Activated CD4-positive, alpha-beta T cell treated with anti-CD3 and anti-CD28 coated beads for 24 hours (primary cell): ENCODE measurements at places on chromosomes 12 and 14.

GRCh38 chr12:27779416-27779919, 565 bp upstream of the KLHL42 start:
- no peak for DNase-seq

- no peak for DNase-seq
These were observed 358.6 kb downstream of the EGLN3 start for GRCh38 chr14:33592297-33592696.

DNA sequence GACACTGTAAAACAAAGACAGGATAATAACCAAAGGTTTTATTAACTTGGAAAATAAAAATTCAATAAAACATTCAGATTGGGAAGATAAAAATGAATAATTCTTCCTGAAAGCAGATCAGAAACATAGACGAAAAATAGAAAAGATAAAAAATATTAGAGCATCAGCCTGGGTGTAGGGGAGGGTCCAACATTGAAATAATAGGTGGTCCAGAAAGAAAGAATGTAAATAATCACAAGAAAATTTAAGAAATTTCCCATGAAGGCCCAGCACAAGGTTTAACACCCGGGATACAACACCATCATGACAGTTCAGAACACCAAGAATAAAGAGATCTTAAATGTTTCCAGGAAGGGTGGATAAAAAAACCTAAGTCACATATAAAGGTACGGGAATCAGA, 31.1 kb upstream of the DICER1 start:
- no peak for DNase-seq

DNA sequence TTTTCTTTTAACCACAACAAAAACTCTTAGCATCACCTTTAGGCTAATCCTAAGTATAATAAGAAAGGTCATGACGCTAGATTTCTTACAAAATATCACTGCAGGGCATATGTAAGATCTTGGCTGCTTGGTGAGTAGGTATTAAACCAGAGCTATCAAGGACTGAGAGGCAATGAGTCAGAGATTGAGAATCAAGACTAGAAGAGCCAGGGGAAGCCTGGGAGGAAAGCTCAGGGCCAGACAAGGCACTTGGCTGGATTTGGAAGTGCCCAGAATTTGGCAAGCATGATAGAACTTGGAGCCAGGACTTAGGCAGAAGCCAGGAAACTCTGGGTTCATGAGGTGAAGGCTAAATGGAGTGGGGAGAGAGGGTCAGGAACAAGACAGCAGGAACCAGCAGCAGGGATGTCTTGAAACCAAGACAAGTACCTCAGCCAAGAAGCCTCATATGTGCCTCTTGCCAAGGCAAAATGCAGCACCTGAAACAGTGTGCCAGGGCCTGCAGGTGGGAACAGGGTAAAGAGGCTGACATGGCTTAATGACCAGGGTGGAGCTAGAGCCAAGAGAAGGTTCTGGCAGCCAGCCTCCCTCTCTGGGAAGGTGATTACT, 49.9 kb downstream of the PTHLH start:
- DNase-seq = no peak

DNA sequence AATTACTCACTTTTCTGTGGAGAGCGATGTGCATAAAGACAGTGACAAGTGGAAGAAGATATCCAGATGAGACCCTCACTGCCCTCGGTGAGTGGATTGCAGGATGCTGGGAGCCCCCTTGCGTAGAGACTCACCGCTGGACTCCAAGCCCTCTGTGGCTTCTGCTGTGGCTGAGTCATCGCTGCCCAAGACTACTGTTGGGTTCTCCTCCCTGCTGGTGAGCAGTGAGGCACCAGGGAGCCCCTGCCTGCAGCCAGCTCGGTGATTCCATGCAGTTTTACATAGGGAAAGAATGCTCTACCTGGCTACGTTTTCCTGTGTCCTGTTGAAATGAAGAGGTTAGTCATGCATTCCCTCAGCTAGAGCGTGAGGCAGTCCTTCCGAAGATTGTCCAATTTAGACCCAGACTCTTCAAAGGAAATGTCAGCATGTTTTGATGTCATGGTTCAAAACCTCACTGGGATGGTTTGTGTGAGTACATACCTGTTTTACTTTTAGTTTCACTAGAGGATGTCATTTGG, 28.2 kb downstream of the TRAF3 start:
- no peak for DNase-seq

DNA sequence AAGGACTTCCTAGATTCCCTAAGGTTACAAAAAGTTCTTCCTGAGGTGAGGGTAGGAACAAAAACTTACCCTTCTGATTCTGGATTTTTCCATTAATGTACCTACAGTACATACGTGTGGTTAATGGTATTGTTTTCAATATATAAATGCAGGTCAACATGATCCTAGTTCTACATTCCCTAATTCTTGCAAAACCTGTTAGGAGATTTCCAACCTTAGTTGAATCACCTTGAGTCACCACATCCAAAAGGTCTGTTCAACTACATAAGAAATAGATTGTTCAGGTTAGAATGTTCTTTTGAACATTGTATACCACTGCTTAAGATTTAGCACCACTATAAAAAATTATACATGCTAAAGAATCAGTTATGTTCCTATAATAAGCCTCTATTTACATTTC, 118.9 kb downstream of the GARIN6 start:
- DNase-seq = no peak

DNA sequence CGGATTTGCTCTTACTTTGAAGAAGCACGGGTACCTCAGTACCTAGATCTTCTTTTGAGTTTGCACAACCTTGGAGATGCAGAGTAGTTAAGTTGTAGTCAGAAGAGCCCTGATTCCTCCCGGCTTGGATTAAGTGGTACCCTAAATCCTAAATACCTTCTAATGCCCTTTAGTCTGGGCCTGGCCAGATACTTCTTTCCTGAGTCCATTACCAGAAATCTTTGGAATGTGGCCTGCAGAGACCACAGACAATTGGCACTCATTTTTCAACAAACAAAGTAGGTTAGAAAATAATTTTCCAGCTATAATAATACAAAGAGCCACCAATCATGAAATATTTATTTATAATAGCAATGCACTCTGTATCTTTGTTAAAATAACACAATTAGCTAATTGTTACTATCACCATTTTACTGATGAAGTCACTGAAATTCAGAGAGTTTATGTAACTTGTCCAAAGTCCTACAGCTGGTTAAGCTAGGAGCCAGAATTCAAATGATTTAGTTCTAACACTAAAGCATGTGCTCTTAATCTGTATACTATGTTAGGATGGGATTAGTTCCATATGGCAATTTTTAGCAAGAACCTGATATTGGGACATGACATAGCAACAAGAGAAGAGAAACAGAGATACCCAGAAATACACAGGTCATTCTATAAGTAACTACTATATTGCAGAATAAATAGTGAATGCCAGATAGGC, 132.1 kb upstream of the PDZRN4 start:
- no peak for DNase-seq

- DNase-seq = no peak
These were observed 34.8 kb downstream of the TMCC3 start for GRCh38 chr12:94615260-94616181.

GRCh38 chr12:56628671-56629458, 1.3 kb downstream of the BAZ2A start:
- DNase-seq = no peak

- DNase-seq = no peak
These were observed 368.0 kb downstream of the TMEM121 start for GRCh38 chr14:105894125-105894977.

DNA sequence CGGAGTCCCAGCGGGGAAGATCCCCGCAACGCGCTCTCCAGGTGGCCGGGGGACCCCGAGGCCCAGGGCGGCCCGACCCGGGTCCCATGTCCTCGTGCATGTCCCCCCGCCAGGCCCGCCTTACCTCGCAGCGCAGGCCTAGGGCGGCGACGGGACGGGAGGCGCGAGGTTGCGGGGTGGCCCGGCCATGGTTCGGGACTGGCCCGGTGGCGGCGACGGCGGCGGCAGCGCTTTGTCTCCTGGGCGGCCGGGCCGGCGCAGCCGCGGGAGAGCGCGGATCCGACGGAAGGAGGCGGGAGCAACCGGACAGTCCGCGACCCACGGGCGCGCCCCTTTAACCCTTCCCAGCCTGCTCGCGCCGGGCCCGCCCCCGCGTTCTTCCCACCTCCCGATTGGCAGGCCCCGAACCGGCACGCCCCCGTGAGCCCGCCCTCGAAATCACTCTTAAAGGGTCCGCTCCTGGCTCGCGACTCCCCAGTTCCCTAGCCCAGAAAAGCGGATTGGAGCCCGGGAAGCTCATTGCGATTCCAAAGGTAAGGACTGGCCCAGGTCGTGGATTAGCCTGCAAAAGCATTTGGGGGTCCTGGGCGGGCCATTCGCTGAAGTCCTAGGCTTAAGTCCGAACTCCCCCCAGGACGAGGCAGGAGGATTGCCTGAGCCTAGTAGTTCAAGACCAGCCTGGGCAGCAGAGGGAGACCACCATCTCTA, at the start of gene PHETA1:
Gene PHETA1 (minus strand): TSS at position 308 of the 708 bp plus-strand sequence. CDS start 5,668 bp downstream, outside the sequence.
- peak; percentile 70 for DNase-seq

DNA sequence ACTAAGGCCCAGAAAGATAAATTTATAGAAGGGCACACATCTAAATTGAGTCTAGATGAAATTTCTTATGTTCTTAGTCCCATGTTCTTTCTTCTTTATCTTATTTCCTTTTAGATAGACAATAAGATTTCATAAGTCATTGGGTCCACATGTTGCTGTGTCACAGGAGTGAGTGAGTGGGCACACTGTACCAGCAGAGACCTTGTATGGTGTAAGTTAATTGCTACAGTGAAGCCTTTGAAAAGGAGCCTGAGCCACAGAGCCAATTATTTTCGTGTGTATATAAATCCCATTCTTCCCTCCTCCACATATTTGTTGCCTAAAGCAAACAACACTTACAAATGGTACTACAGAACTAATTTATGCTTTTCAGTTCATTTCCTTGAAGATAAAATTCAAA, 79.1 kb downstream of the GRIP1 start:
- DNase-seq = no peak

GRCh38 chr12:12723681-12724420, 6.7 kb downstream of the CDKN1B start:
- peak; percentile 12 for DNase-seq

- DNase-seq = no peak
These were observed 4.8 kb downstream of the RNU4-2 start for GRCh38 chr12:120286768-120287490.

DNA sequence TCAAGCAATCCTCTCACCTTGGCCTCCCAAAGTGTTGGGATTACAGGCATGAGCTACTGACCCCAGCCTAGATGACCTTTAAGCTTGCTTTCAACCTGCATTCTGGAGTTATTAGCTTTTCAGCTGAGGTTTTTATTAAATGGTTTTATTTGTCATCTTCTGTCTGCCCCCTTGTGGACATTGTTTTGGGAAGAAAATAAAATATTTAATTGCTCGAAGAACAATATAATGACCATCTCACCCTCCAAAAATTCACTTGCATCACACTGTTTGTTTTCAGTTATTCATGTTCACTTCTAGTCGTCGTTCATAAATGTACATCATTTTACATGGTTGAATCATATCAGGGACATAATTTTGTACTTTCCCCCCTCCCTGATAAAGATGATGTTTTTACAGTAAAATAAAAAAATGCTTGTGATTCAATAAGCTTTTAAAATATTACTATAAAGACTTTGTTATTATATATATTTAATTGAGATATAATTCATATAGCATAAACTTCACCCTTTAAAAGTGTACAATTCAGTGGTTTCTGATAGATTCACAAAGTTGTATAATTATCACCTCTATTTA, 10.1 kb upstream of the SPATS2 start:
- no peak for DNase-seq

- DNase-seq = no peak
These were observed 137.6 kb upstream of the SSTR1 start for GRCh38 chr14:38070061-38070588.

- no peak for DNase-seq
These were observed 3.9 kb upstream of the TMEM233 start for GRCh38 chr12:119589634-119590033.

DNA sequence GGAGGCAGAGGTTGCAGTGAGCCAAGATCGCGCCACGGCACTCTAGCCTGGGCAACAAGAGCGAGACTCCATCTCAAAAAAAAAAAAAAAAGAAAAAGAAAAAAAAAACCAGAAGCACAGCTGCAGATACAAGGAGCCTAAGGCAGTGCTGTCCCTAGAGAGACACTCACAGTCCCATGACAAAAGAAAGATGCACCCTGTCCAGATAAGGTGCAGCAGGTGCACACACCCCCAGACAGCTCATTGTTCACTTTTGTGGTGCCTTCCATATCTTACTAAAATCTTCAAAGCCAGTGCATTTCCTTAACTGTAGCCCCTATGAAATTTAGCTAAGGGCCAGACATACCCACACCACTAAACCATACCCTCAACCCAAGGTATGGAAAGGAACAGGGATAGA, 7.7 kb upstream of the NRL start:
- no peak for DNase-seq

DNA sequence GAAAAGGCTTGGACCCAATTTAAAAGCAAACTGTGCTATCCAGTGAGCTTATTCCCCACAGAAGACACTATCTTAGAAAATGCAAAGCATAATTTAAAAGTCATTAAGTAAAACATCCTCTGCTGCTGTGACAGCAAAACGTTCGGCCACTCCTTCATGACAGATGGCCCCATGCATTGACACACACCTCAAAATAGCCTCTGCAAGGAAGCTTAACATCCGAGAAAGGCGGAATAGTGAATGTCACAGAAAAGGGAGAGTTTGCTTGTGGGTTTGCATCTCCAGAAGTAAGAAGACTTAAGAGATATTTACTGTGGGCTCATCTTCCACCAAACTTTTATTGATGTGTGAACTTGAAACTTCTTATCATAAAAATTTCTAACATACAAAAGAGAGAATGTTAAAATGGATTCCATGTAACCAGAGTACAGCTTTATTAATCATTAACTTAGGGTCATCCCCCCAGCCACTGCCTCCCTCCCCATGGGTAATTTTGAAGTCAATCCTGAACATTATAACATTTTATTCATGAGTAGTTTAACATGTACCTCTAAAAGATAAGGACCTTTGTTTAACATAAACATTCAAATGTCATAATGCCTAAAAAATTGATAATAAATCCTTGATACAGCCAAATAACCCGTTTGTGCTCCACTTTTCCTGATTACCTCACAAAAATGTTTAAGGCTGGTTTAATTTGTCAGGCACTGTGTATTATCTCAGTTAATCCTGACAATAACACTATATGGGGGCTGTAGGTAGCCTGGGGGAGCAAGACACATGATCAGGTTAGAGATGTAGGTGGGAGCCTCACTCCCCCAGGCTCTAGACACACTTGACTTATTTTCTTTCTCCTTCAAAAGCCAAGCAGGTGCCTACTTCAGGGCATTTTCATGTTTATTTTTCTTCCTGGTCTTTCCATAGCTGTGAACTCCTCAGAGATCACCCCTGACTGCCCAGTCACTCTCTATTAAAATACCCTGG, 119.7 kb upstream of the TMCC3 start:
- no peak for DNase-seq

DNA sequence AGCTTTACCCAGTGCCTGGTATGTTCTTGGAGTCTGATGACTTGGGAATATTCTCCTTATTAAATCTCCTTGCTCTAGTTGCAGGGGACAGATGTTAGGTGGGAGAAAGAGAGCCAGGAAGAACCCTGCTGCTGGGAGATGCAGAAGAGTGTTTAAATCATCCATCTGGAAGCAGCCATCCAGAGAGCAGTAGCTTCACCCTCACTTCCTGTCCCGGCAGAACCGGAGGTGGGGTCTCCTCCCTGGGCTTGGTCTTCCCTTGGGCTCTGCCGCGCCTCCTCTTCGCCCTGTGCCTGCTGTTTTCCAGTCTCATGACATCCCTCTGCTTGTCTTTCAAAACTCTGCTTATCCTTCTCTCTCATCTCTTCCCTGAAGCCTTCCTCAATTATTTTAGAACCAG, 15.5 kb downstream of the B4GALNT3 start:
- DNase-seq = no peak

GRCh38 chr12:75103822-75104221, 105.8 kb downstream of the KCNC2 start:
- no peak for DNase-seq

- no peak for DNase-seq
These were observed 96.6 kb downstream of the APAF1 start for GRCh38 chr12:98741556-98742265.

- no peak for DNase-seq
These were observed 12.9 kb downstream of the GLRX5 start for GRCh38 chr14:95547626-95548327.
